ENCODE measurements at places on chromosomes 11 and 22. TPM values are rescaled to one million over a fixed set of nuclear protein-coding genes. Genes with fewer than 3 reads are reported as not detected.

GRCh38 chr11:106467501-106467900, 390.0 kb downstream of the AASDHPPT start:
- DNase-seq = no peak

GRCh38 chr11:130652671-130653335, 204.4 kb downstream of the ADAMTS15 start:
- DNase-seq = peak; percentile 98

GRCh38 chr11:75133976-75134375, 16.9 kb upstream of the SLCO2B1 start:
- DNase-seq = no peak

GRCh38 chr11:489610-490185, 17.3 kb downstream of the RNH1 start:
- no peak for DNase-seq

DNA sequence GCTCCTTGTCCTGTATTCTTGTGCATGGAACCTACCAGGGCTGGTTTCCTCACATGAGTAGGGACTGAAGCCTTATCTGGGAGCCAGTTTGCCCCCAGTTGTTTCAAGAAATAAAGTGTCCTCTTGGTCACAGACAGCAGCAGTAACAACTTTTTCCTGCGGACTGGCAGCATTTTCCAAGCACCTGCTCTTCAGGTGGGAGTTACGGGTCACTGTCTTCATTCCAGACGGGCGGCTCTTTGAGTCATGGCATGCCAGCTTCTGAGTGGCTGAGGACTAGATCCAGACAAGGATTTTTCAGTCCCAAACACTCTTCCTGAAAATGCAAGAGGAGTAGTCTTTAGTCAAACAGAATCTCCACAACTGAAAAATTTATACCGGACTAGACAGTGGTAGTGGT, 2.7 kb upstream of the CD44 start:
- no peak for DNase-seq

- no peak for DNase-seq
Observed at GRCh38 chr11:27471589-27472397, 797 bp downstream of the LGR4 start.

DNA sequence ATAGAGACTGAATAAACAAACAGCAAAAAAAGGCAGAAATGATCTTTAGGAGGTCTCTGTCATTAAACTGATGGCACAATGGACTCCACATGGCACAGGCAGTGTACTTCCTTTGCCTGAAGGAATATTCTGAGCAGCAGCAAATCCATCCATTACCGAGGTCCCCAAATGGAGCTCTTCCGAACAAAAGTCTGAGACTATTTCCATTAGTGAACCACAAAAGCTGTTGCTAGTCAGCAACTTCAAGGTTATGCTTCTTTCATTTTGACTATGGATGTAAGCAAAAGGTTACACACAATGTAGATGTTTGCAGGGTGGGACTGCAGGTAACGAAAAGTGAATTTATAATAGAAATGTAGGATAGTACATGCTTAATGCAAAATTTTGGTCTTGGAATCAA, 14.5 kb downstream of the NARS2 start:
- DNase-seq = no peak

DNA sequence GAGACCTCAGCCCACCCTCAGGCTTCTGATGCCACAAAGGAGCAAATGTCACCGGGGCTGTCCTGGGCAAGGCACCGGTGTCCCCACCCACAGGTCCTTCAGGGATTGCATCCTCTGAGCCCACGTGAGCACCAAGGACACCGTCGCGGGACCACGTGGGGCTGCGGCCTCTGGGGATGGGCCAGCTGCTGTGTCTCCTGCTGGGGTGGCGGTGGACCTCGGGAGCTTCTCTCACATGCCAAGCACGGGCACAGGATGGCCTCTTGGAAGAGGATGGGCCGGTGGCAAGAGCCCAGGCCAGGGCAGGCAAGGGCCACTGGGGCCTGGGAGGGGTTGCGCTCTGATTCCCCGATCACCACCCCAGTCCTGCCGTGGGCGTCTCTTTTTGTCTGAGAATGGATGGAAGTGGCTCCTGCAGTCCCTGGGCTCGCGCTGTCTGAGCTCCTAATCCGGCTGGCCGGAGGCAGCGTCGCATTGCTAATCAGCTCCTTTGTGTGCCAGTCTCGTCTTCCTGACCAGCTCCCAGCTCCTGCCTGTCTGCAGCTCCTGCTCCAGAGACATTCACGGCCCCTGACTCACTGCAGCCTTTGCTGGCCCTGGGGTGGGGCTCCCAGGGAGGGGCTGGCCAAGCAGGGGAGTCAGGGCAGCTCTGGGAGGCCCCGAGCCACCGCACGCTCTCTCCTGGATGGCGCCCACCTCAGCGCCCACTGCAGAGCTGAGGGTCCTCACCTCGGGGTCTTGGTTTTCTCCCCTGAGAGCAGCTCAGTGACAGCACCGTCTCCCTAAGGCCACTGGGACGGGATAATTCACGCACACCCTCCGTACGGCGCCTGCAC, 146.7 kb downstream of the CTTN start:
- DNase-seq = no peak

DNA sequence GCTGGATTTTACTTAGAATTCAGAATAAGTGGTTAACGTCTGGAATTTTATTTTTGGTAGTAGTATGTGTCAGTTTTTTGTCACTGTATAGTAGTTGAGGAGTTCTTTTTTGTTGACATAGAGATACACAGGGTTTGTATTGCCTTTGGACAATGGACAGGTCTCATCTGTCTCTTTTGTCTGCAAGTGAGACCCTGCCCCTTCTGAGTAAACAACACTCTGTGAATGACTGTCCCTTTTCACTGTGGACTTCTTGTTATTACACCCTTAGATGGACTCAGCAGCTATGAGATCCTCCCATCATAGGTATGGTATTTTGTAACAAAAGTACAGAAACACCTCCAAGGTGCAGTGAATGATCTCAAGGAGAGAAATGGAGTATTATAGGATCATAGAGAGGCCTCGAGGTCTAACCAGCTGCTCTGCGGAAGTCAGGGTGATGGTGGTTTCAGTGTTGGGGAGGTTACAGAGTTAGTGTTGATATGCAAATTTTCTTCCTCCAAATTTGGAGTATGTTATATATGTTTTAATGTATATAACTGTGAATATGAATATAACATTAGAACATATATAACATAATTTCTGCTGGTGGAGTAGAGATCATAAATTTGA, 7.8 kb downstream of the PPP6R3 start:
- no peak for DNase-seq

Gene POLD4
- total RNA-seq = 68.9 TPM

Gene KCNJ5
- under 0.01 TPM for total RNA-seq

Gene TSGA10IP
- total RNA-seq = not detected

Gene CBX7
- 5.2 TPM for total RNA-seq

Gene OR51T1
- total RNA-seq = not detected

Gene ANGPTL5
- not detected for total RNA-seq
